Stimulated activated CD4-positive, alpha-beta T cell treated with anti-CD3 and anti-CD28 coated beads, Interleukin-1b, Interleukin-23, amount 100 ng/mL, for 24 hours (primary cell): ENCODE measurements at places on chromosomes 1 and 21.

DNA sequence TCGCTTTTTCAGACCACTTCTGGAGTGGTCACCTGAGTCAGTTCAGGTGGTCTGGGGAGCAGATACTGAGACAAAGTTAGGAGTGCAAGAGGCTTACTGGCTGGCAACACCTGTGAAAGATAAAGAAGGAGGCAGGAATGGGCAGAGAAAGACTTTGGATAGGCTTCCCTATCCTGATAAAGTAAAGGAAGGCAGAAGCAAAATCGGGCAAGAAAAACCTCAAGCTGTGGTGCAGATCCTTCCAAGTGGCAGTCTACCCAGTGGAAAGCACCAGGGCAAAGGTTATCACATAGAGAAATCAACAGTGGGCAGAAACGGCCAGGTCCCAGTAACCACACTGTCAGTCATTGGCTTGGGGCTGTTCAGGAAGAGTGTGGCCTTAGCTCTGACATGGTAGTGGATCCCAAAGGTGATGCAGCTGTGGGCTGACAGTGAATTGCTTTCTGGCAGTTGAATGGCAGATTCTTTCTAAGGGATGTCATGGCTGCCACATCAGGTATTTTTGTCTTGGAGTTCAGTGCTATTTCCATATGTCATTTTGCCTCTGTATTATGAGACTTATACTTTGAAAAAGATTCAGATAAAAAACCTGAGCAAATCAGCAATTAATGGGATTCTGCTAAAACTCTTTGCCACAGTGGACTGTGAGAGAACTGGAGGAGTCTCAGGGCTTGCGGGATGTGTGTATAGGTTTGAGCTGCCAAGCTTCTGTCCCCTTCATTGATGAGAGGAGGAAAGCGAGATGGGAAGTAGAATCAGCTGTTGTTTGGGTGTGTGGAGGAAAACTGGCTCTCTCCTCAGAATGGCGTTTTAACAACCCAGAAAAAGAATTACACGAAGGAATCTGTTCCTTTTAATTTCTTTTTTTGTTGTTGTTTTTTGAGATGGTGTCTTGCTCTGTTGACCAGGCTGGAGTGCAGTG, 8.1 kb upstream of the CGN start:
- no peak for DNase-seq

- DNase-seq, result no peak
Measured at GRCh38 chr1:203597331-203598090, 29.1 kb upstream of the ATP2B4 start.

GRCh38 chr1:167430134-167430848, 88.0 kb downstream of the CD247 start:
- DNase-seq, result no peak

DNA sequence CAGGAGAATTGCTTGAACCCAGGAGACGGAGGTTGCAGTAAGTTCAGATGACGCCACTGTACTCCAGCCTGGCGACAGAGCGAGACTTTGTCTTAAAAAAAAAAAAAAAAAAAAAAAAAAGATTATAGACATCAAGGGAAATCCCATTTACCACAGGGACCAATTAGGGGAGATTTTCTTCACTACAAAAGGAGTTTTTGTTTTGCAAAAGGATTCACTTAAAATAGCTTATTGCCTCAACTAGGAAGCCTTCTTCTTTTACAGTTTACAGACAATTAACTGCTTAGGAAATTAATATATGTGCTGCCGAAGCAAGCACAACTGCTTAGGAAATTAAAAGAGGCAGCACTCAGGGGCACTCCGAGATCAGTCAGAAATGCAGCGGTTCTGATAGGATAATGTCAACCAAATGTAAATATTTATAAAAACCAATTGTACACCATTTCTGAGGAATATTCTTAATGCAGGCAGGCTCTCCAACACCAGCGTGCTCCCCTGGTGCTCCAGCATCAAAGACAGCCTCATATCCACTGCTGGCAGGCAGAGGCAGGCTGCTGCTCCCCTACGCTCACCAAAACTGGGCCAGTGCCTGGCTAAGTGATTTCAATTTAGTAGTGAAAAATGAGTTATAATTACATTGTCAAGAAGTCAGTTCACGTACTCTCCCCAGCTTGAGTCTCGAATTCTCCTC, 107.9 kb upstream of the RAB4A start:
- no peak for DNase-seq

DNA sequence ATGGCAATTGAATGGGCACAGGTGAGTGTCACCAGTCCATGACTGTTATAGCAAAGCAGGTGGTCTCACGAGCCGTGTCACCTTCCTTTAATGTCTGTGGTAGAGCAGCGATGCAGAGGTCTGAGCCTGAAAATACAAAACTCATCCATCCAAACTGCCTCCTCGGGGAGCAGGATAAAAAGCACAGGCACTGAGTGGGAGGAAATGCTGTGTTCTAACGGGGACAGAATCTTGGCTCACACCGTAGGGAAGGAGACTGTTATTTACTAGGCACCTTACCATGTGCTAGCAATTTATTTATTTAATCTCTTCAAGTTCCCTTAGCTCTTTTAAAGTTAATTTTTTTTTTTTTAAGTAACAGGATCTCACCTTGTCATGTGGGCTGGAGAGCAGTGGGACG, 1.2 kb downstream of the ASCL5 start:
- no peak for DNase-seq

GRCh38 chr1:27906759-27907158, 28.0 kb upstream of the SMPDL3B start:
- DNase-seq, result no peak

DNA sequence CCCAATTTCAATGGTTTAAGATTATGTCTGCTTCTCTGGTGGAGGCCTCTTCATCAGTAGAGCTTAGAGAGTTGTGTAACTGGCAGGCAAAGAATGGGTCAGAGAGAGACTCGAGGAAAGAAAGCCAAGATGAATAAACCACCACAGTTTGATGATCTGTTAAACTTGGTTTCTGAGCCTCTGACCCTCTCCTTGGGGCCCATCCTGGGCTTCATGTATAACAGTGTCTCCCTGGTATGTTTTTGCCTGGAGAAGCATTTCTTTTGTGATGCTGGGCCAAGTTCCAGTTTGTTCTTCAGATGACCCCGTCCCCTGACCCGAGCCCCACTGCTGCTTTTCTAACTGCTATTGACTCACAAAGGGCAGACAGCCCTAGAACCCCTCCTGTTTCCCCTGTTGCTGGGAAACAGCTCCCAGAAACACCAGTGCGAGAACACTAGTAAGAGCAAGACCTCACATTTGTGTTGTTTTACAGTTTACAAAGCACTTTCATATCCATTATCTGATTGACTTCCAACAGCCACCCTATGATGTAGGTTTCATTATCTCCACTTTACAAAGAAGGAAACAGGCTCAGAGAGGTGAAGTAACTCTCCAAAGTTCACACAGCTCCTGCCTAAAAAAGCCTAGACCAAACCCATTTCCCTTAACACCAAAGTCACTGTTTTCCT, 9.0 kb downstream of the CD2 start:
- DNase-seq, result no peak

DNA sequence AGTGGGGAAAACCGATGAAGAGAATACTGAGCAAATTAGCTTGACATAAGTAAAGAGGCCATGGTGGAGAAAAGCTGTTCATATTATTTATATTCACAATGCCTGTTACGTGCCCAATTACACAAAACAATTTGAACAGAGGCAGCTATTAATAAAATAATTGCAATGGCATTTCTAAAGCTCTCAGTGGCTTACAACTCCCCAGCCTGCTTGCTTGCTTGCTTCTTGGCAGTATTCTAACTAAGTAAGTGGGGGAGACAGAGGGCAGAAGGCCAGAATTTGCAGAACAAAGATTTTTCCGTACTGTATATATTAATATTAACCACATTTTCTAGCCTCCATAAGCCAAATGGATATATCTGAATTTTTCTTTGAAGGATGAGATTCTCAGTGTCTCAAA, 12.9 kb downstream of the PTPN14 start:
- no peak for DNase-seq

- DNase-seq, result no peak
Measured at GRCh38 chr1:188314557-188315137, 1485.9 kb downstream of the PLA2G4A start.
